ENCODE measurements at places on chromosomes 3 and 15.

GRCh38 chr3:103218793-103219192 lies 784.0 kb downstream of the ZPLD1 start:
- no peak for DNase-seq

- no peak for DNase-seq
Observed at GRCh38 chr3:29212789-29213433, 68.0 kb upstream of the RBMS3 start.

- no peak for DNase-seq
Observed at GRCh38 chr3:166685246-166685645, 694.9 kb downstream of the ZBBX start.

- DNase-seq = no peak
Observed at GRCh38 chr15:69472046-69472445, 19.4 kb downstream of the RPLP1 start.

DNA sequence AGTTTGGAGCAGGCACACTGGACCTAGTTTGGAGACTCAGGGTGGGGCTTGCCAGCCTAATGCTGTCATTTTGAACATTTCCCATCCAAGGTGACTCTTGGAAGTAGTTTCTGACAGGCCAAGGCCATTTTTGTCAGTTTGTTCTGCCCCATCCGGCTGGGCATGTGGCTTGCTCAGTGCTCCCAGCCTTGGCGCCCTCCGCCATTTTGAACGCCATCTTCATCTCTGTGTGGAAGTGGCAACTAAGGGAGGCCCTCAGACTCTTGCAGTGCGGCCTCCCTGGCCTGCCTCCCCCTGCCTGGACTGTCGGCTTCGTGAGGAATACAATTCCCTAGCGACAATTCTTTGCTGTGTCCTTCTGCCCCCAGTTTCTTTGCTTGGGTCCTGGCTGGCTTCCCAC lies 150.6 kb upstream of the RGMA start:
- DNase-seq = no peak

GRCh38 chr3:108152274-108152673 lies 61.4 kb upstream of the CD47 start:
- no peak for DNase-seq

DNA sequence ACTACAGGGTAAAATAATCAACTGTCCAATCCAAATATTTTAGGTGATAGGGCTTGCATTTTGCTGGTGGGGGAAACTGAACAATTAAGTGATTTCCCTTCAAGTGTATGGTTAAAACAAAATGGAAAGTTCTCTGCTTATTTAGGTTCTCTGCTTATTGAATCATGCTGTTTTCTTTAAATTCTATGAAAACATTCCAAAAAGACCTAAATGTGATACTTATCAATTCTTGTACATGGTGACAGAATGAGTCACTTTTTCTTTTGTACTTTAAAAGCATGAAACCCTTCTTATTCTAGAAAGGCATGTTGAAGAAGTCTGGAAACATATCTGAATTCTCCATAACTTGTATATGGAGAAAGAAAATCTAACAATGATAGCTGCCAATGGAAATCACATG lies 192.6 kb downstream of the FMN1 start:
- DNase-seq = no peak

GRCh38 chr3:10387881-10388609 lies 67.1 kb upstream of the SEC13 start:
- DNase-seq = no peak

GRCh38 chr15:73174171-73174570 lies 121.9 kb downstream of the NEO1 start:
- DNase-seq = no peak

DNA sequence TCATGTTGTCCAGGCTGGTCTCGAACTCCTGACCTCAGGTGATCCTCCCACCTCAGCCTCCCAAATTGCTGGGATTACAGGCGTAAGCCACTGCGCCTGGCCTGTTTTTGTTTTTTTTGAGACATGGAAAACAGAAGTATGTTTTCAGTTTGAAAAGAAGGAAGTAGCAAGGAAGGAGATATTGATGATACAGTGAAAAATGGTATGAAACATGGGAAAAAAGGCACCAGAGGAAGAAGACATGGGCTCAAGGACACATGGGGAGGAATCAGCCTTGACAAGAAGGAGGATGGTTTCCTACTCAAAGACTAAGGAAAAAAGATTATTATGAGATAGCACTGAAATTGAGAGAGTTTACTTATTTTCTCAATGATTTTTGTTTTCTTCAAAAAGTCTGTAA lies 30.7 kb downstream of the FMN1 start:
- no peak for DNase-seq

DNA sequence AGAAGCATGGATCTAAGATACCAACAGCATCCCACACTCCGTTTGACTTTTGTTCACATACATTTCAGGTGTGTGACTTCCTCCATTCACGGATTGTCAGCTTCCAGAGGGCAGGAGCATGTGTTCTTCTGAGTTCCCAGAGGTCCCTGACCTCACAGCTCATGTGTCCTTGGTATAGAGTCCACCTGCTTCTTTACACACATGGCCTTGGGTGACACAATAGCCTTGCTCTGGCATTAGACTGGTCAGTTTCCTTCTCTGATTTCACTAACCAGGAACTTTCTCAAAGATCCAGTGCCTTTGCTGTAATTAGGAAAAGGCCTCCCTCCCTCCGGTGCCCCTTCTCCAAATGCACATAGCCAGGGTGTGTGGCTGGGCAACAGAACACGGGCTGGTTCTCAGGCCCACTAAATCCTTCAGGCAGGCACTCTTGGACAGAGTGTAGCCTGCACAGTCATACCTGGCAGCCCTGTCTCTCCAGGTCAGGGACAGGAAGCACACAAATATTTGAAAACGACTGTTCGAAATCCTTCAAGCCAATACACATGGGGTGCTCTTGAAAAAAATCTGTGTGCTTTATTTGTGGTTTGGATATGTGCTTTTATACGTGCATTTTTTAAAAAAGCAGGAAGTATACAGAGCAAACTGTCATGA lies 81.1 kb downstream of the TRIM42 start:
- DNase-seq = no peak

GRCh38 chr15:22810853-22811338 lies 24.5 kb downstream of the NIPA1 start:
- no peak for DNase-seq

GRCh38 chr15:83219026-83219425 lies 11.4 kb upstream of the HDGFL3 start:
- no peak for DNase-seq

- DNase-seq = no peak
Observed at GRCh38 chr15:66389859-66390381, 3.2 kb downstream of the MAP2K1 start.

- DNase-seq = no peak
Observed at GRCh38 chr3:40242216-40242615, 67.3 kb upstream of the EIF1B start.

DNA sequence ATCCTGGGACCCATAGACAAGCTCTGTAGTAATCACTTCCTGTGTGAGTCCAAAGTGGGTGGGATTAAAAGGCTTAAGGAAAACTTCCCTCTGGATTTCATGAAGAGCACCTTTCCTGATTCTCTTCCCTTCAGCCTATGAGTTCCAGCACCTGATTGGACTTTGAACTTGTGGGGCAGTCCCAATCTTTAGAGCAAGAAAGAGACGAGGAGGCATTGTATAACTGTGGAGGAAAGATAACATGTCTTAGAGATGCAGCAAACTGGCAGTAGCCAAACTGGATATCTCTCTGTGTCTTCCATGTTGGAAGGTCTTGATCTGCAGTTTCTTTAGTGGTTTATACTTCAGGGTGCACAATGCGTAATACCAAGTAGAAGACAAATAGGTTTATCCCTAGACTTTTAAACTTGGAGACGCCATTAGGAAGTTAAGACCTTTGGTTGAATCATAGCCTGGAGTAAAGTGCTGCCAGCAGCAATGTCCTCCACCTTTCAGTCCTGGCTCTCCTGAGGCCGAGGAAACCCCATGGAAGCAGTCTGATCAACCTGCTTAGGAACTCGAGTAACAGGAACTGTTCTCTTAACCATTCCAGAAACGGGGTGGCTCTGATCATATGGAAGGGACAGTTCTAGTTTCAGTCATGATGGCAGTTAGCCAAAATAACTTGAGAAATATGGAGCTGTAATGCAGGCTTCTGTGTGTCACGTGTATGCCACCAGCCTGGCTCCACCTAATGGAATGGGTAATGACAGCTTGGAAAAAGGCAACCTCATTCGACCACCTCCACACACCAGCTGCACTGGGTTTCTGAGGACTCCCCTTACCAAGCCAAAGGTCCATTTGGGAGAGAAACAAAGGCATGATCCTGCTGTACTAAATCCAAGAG lies 4.7 kb downstream of the EIF1B start:
- DNase-seq = no peak

DNA sequence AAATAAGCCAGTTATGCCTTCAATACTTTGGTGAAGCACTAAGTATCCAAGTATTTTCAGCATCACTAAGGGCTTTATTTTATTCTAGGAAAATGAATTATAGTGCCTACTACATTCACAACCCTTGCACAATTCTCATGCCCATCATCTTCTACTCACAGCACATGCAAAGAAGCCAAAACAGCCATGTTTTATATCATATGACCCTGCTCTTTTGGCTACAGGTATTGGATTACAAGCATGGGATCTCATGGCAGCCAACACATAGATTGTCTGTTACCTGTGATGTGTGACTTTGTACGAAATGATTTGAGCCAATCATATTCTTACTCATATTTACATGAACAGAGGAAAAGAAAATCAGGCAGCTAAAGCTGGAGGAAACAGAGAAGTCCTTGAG lies 38.6 kb downstream of the STT3B start:
- DNase-seq = no peak

DNA sequence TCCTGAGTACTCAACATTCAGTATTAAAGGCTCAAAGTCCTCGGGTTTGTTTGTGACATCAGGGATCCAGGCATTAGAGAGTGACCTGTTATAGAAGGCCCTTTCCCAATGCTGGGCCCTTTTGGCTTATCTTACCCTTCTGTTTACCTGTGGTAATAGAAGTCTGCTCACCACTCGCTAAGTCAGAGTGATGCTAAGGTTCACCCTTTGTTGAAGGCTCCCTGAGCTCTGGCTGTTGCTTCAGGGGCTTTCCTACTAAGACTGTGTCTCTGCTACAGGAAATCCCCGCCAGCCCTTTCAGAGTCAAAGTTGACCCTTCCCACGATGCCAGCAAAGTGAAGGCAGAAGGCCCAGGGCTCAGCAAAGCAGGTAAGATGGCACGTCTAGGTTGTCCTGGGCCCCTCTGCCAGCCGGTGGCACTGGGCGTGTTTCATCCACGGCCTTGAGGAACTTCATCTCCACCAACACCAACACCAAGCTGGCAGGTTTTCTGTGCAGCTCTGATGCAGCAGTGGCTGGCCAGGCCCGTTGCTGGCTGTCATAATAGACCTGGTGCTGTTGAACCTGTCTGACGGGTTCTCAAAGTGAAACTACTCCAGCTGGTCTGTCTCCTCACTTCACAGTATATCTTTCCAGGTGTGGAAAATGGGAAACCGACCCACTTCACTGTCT lies 99.1 kb downstream of the DNASE1L3 start:
- no peak for DNase-seq

DNA sequence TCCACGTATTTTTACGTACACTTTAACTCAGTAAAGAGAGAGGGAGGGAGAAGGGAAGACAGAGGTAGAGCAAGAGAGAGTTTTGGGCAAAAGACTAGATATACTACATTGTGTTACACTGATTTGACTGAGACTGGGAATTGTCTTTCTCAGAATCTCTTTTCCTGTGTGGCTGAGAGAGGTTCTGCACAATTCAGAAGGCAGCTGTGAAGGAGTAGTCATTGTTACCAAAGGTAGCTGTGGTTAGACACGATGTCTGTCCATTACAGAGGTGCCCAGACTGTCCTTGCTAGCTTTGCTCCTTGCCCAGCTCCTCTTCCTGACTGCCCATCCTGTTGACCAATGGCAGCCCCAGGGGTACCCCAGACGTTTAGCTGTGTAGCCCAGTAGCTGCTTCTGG lies 577.5 kb upstream of the CBLB start:
- DNase-seq = no peak

- no peak for DNase-seq
Observed at GRCh38 chr3:126464494-126464893, 11.2 kb downstream of the ZXDC start.

DNA sequence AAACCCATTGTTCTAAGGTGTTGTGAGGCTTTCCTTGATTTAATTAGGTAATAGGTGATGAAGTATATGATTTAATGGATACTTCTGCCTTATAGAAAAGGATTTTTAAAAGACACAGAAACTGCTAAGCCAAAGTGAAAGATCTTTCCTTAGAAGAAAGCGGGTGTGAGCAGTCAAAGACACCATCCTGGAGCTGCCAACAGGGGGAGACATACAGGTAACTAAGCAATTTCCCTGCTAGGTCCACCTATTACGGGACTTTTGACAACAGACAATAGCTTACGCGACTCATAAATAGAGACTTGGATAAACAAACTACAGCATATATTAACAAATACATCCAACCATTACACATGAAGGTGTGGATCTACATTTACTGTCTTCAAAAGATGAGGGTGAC lies 669.5 kb downstream of the SQOR start:
- no peak for DNase-seq

- no peak for DNase-seq
Observed at GRCh38 chr3:156206157-156206556, 85.8 kb downstream of the KCNAB1 start.

GRCh38 chr3:177751770-177752169 lies 554.5 kb upstream of the TBL1XR1 start:
- no peak for DNase-seq

DNA sequence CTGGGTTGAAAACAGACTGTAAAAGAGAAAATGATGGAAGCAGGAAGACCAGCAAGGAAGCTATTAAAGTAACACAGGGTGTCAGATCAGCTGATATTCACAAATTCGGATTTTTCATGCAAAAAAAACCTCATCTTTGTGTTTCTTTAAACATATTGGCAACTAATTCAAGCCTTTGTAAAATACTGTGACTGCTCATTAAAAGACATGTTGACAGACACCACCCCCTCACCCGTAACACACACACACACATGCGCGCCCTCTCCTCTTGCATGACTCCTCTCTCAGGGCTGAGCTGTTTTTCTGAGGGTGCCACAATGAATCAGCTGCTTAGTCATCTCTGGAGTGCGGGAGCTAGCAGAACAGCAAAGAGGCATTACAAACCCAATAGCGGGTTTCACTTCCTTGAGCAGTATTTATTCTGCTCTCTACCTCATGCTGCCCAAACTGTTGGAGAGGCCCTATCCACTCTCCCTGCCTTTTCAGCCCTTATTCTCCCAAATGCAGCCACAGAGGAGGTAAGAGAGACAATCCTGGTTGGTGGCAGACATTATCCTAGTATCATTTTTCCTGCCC lies 35.8 kb upstream of the CCDC80 start:
- no peak for DNase-seq

- no peak for DNase-seq
Observed at GRCh38 chr3:44099566-44100297, 142.0 kb upstream of the TOPAZ1 start.

Data from skin of body (tissue), 3 donors.